Cortex of kidney (tissue), 1 donor: ENCODE measurements at places on chromosomes 6 and 20.

DNA sequence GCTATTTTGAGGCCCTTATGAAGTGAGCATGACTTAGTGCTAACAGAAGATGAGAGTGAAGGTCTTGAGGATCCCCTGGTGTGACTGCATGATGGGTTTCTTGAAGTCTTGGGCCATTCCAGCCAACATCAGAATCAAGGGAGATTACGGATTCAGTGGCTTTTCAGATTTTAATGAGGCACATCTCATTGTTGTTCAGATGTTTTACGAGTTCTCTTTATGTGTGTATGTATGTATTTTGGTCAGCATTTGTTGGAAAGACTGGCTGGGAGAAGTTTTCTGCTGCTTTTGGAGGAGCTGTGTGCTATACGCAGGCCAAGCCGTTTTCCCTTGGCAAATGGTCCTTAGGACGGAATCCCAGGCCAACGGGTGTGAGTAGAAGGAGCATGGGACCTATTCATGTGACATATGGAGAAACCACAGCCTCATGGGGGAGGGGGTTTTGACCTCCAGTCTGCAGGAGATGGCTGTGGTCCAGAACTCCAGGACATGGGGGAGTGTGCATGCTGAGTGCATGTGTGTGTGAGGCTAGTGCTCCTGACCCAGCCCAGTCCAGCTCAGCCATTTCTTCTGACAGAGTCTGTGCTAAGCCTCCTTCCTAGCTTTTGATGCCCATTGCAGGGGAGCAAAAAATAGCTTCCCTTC lies 35.3 kb downstream of the CHMP4B start:
- DNase-seq, result no peak

- DNase-seq, result no peak
These were observed 47.3 kb upstream of the LRFN2 start for GRCh38 chr6:40634429-40634828.

- DNase-seq, result no peak
These were observed 110.9 kb downstream of the GMDS start for GRCh38 chr6:2134554-2134953.

DNA sequence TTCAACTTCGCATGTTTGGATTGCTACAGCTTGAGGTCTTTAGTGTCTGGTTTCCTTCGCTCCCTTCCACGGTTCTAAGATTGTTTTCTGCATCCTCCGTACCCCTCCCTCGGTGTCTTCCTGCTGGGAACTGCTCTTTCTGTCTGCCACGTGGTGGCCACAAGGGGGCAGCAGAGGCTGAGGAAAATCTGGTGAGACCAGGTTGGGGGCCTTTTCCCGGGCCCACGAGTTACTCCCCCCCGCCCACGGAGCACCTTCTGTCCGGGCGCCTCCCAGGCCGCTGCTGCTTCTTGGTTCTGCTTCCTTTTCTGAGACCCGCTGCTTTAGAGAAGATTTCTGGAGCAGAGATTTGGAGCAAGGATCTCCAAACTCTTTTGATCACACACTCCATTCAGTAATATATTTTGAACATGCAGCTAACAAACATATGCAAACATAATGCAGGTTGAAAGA lies 21.1 kb upstream of the NOTCH4 start:
- no peak for DNase-seq

GRCh38 chr20:13862245-13862644 lies 77.4 kb downstream of the NDUFAF5 start:
- no peak for DNase-seq

GRCh38 chr6:44284121-44284520 lies 13.9 kb downstream of the TMEM151B start:
- no peak for DNase-seq

GRCh38 chr6:16400248-16400760 lies 161.9 kb downstream of the GMPR start:
- no peak for DNase-seq

GRCh38 chr6:94584211-94584610 lies 993.1 kb upstream of the MANEA start:
- DNase-seq, result no peak

GRCh38 chr6:12265296-12265695 lies 24.9 kb upstream of the EDN1 start:
- no peak for DNase-seq

DNA sequence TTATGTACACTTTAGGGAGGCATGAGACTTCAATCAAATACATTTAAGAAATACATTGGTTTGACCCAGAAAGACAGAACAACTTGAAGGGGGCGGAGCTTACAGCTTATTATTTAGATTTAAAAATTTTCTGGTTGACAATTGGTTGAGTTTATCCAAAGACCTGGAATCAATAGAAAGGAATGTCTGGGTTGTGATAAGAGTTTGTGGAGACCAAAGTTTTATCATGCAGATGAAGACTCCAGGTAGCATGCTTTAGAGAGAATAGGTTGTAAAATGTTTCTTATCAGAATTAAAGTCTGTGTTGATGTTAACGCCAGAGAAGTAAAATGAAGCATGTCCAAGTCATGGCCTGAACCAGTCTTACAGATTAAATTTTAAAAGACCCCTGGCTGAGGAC lies 757.8 kb upstream of the ADGRB3 start:
- DNase-seq, result no peak

GRCh38 chr6:40706178-40706577 lies 119.0 kb upstream of the LRFN2 start:
- DNase-seq, result no peak

DNA sequence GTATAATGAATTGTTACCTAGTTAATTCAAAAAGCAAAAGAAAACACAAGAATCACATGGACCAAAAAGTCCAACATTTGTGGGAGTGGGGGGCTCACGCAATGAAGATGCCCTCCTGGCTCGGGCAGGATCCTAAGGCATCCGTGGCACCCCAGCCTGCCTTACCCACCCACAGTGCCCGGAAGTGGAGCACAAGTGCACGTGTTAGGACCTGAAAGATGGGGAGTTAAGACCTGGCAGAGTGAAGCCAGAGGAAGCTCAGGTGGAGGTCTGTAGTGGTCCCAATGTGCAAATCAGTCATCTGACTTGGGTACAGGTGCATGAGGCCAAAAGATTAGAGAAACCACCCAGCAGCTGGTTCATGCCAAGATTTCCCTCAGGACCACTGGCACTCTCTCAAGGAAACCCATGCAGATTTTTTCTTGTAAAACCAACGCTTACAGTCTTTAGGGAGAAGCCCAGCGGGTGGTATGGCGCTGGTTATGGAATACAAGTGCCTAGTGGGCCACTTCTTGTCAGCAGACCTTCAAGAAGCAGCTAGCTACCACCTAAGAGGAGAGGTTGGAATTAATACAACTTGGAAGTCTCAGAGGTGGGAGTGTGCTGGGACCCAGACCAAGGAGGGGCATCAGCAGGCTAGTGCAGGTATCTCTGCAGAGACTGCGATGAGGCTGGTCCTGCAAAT lies 42.1 kb downstream of the BFSP1 start:
- DNase-seq, result no peak

- DNase-seq, result no peak
These were observed 168.4 kb downstream of the VEGFA start for GRCh38 chr6:43938178-43939105.

DNA sequence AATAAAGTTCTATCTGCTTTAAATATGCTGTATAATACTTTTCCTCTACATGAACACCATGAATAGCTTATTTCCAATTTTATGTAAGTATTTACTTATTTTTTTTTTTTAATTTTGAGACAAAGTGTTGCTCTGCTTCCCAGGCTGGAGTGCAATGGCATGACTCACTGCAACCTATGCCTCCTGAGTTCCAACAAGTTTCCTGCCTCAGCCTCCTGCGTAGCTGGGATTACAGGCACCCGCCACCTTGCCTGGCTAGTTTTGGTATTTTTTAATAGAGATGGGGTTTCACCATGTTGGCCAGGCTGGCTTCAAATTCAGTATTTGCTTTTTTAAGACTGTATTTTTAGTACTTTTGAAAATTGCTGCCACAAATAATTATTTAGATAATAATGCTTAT lies 1365.9 kb downstream of the GRIK2 start:
- no peak for DNase-seq

DNA sequence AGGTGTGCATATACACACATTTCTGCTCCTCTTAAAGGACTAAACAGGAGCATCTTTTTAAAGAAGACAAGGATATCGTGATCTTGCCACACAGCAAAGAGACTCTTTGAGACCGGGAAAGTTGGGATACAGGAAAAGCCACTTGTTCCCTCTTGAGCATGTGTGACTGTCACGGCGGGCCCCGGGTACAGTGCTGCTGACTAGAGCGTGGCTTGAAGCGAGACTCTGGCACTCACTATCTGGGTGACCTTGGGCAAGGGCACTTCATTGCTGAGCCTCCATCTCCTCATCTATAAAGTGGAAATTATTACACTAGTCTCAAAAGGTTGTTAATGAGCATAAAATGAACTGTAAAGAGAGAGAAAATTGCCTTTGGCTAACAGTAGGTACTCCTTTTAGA lies 713.9 kb downstream of the PTPRT start:
- DNase-seq, result no peak

- no peak for DNase-seq
These were observed 47.3 kb upstream of the SASH1 start for GRCh38 chr6:148295261-148295887.

DNA sequence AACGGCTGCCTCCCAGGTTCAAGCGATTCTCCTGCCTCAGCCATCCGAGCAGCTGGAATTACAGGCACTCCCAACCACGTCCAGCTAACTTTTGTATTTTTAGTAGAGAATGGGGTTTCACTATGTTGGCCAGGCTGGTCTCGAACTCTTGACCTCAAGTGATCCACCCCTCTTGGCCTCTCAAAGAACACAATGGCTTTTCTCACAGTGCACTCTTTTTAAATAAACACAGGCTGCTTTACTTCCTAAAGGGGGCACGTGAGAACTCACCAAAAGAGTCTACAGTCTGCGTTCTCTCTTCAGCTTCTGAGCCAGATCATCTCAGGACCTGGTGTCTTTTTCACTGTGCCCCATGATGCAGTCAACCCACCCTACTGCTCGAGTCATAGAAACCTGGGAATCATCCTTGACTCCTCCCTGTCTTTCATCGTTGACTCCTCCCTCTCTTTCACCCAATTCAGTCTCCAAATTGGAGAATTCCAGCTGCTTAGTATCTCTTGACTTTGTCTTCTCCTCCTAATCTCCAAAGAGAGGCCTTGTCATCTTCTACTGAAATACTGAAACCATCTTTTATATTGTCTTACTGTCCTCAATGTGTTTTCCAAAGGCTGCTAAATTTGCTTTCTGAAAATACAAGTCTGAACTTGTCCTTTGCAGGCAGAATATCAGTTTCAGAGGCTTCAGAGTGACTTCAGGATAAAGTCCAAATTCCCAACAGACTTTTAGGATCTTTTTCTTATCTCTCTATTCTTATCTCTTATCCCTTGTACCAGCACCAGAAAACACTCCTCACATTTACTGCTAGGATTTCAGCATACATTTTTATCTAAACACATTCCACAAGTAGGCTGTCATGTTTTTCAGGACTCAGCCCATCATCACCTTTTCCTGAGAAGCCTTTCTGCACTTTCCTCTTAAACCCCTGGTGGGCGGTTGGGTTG lies 323.4 kb downstream of the SYNE1 start:
- no peak for DNase-seq

GRCh38 chr20:58575776-58576602 lies 60.8 kb upstream of the APCDD1L start:
- DNase-seq, result no peak

DNA sequence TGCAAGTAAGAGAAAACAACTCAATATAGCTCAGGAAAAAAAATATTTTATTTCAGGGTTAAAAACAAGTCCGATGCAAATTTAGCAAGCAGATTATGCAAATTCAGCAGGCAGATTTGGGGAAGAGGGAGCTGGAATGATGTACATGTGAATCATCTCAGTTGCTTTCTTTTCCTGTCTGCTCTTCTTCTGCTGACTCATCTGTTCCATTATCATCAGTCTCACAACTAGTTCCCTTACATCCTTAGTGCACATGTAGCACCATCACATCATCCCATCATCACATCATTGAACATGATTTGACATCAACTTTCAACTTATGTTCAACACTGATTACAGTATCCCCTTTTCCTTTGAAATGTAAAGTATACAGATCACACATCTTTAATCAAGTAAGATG lies 11.5 kb upstream of the DEFB113 start:
- DNase-seq, result no peak

DNA sequence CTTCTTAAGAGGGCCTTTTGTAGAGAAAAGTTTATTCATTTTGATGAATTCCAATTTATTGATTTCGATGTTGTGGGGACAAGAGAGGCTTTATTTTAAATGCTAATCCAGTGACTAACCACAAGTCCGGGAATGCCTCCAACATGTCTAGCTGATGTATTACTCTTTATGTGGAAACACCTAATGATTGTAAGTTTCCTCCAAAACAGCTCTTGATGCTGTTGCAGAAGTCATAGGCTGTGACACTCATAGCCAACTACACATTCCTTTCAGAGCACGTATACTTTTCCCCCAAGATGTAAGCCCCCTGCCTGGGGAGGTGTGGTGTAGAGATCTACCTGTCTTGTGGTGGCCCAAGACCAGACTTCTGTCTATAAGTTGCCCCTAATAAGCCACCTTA lies 61.3 kb upstream of the RNF24 start:
- no peak for DNase-seq

- DNase-seq, result no peak
These were observed 5.8 kb downstream of the BHLHE23 start for GRCh38 chr20:63000958-63001357.

GRCh38 chr6:20409427-20409971 lies 7.8 kb downstream of the E2F3 start:
- no peak for DNase-seq

GRCh38 chr6:60671369-60671768 lies 1614.7 kb downstream of the KHDRBS2 start:
- DNase-seq, result no peak

GRCh38 chr6:112606656-112607435 lies 259.7 kb downstream of the RFPL4B start:
- no peak for DNase-seq

GRCh38 chr6:62999796-63000195 lies 211.5 kb upstream of the FKBP1C start:
- no peak for DNase-seq

DNA sequence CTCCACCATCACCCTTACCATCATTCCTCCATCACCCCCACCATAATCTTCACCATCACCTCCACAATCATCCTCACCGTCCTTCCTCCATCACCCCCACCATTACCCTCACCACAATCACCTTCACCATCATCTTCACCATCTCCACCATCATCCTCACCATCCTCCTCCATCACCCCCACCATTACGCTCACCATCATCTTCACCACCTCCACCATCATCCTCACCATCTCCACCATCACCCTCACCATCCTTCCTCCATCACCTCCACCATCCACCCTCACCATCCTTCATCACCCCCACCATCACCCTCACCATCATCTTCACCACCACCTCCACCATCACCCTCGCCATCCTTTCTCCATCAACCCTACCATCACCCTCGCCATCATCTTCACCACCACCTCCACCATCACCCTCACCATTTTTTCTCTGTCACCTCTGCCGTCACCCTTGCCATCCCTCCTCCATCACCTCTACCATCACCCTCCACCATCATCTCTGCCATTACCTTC lies 33.1 kb upstream of the MPC1 start:
- no peak for DNase-seq
